ENCODE measurements at places on chromosomes 4 and X.

DNA sequence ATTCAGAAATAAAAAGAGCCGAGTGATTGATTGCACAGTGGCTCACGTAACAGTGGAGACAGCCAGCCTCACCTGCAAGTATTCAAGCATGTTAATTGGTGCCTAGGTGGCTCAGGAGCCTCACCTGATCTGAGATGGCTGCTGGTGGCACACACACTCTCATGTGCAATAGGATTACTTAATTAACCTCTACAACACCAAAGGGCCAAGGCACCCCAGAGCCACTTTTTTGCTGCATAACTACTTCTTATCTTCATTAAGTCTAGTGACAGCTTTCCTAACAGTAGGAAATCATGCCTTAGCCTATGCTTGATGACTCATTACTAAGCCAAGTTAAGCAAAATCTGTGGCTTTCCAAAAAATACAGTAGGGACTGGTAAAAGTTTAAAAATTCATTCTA is 117.3 kb upstream of the NOCT start:
- no peak for DNase-seq

DNA sequence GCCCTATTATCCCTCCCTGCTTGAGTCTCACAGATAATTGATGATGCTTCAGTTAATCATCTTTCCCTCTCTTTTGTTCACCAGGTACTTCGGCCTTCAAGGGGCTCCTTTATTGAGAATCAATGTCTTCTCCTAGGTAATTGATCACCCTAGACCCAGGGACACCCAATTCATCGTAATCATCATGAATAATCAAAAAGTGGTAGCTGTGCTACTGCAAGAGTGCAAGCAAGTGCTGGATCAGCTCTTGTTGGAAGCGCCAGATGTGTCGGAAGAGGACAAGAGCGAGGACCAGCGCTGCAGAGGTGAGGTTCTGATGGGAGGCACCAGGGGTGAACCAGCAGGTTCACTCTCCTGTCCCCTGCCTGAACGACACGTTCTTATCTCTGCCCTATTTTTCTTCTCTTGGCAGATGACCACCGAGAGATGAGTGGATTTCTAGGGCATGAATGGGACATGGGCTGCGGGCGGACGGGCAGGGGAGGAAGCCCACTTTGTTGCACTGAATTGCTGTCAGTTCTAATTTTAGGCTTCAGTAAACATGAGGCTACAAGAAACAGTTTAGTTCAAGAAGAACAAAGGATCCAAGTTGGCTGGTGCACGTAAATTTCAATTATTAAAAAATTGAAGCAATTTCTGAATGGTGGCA is 80.5 kb downstream of the ALPK1 start:
- no peak for DNase-seq

DNA sequence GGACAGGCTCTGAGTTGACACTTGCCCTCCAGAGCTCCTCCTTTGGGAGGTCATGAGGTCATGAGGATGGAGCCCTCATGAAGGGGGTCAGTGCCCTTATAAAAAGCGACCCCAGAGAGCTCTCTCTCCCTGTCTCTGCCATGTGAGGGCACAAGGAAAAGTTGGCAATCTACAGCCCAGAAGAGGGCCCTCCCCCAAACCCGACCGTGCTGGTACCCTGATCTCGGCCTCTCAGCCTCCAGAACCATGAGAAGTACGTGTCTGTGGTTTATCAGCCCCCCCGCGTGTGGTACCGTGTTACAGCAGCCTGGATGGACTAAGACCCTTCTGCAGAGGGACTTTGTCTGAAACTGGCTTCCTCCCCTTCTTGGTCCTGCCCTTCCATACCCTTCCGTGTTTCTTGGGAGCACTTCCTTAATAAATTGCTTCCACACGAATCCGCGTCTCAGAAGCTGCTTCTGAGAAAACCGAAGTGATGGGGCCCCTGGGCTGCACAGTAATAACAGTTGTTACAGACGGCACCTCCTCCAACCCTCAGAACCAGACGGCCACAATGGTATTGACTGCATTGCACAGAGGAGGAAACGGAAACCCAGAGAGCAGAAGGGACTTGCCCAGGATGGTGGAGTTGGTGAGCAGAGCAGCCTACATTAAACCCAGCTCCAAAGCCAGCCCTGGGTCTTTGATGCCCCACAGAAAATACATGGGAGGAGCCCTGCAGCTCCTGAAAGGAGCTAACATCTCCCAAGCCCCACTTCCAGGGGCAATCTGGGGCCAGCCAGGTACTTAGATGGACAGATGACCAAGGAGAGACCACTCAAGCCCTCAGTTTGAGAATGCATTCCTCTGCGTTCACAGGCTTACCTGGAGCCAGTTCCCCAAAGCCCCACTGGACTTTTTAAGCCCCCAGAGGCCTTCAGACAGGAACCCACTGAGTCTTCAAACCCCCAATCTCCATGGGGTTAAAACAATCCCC is 242.7 kb downstream of the BCOR start:
- peak; percentile 76 for DNase-seq

DNA sequence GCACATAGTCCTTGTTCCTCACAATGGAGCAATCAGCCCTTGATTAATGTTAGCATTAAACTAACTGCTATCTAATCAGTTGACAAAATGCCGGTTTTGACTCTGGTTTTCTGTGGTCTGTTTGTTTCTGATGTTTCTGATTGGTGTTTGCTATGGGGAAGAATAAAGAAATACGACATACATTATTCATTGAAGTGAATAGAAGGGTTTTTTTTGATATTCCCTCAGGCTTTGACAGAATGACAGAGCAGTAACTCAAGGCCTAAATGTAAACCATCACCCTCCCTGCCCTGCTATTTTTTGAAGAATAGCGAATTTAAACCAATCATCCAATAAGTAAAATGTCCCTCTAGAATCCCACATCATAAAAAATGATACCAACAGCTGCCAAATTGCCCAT is 65.5 kb upstream of the HS3ST1 start:
- DNase-seq = no peak

DNA sequence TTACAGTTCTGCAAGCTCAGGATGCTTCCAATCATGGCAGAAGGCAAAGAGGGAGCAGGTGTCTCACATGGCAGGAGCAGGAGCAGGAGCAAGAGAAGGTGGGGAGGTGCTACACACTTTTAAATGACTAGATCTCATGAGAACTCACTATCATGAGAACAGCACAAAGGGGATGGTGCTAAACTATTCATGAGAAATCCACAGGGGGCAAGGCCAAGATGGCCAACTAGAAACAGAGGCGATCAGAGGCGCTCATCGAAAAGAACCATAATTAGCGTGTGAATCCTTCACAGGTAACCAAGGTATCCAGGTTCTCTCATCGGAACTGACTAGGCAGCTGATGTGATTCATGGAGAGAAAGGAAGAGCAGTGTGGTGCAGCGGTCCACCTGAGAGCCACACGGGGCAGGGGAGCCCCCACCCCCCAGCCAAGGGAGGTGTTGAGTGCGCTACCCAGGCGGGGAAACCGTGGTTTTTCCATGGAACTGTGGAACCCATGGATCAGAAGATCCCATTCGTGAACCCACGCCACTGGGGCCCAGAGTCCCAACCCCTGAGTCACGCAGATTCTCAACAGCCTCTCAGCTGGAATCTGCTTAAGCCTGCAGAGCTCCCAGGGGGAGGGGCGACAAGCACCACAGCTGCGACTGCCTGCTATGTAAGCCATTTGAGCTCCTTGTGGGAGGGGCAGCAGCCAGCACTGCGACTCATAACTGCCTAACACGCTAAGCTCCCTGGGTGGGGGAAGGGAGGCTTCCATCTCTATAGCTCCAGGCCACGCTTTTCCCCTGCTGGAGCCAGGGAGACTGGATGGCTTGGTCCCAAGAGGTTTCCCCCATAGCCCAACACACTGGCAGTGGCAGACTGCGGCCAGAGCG is 46.7 kb downstream of the FGF16 start:
- no peak for DNase-seq

DNA sequence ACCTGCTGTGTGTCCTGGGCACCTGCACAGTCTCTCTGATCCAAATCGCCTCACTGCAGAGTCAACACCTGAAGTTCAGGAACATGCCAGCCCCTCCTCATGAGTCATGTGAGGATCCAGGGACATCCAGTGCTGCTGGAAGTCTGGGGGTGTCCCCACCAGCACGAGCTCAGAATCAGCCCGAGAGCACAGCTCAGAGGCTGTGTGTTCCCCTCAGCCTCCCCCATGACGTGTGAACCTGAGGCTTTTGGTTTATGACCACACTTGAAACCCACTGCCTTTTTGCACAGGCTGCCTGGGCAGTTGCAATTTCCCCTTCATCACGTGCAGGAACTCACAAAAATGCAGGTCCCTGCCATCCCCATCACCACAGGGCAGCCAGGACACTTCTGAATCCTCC is 47.1 kb downstream of the PPP2R2C start:
- no peak for DNase-seq

- DNase-seq = no peak
Observed at GRCh38 chr4:145719752-145720624, 40.0 kb downstream of the C4orf51 start.

GRCh38 chr4:106803083-106803482 is 233.0 kb downstream of the DKK2 start:
- no peak for DNase-seq

DNA sequence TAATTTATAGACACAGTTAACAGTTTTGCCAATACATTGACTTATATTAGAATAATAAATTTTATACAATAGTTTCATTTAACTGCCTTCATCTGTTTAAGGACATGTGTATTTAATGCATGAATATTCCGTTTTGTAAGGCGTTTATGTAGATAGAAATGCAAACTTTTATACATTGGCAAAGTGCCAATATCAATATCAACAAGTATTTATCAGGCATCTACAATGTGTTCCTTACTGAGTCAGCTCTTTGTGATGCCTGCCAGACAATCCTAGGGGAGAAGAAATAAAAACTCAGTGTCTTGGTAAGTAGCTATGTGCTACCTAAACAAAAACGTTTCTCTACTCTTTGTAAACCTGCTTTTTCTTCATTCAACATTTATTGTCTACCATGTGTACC is 1142.2 kb downstream of the C4orf33 start:
- DNase-seq = no peak

- no peak for DNase-seq
Observed at GRCh38 chr4:168632301-168632725, 135.5 kb downstream of the PALLD start.

- DNase-seq = no peak
Observed at GRCh38 chrX:147377728-147378127, 534.0 kb upstream of the FMR1 start.

- no peak for DNase-seq
Observed at GRCh38 chr4:82469791-82470345, 39.5 kb downstream of the ENOPH1 start.

DNA sequence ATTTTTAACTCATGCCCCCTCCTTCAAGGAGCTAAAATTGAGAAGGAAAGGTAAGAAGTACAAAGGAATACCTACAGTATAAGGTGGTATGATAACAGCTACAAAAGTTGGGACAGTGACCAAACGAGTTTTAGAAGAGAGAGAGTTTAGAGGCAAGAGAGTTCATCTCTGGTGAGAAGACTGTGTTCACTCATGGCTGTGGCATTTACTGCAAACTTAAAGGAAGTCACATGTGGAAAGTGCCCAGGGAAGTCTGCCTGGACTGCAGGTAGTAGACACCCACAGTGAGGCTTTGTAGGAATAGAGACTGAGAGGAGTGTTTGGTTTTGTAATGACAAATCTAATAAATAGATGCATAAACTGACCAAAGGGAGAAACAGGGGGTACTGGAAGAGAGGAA is 493.5 kb downstream of the IL15 start:
- no peak for DNase-seq

DNA sequence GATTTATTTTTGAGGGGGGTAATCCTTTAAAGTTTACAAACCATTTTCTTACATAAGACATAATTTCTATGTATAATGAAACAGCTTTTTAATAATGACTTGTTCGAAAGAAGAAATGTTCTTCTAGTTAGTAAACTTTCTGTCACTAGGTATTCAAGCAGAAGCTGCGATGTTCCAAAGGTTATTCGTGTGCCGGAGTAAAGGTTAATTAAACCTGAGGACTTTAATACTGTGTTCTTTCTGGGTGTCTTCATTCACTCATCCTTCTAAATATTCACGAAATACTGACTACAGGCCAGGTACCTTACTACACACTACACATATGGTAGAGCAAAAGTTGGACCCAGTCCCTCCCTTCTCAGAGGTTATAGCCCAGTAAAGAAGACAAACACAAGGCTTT is 96.7 kb downstream of the NR3C2 start:
- no peak for DNase-seq

DNA sequence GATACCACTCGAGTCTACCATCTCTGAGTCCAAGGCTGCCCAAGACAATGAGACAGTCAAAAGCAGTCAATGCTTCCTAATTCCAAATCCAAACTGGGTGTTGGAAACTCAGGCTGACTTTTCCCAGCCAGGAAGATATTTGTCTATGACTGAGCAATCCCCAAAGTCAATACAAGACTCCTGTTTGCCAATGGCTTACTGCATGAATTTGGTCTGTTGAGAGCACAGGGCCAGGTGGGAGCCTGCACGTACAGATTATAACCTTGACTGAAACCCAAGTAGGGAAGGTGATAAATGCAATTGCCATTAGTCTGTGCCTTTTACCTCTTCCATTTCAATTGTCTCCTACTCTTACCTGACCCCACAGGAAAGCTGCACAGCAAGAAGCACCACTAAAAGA is 72.6 kb upstream of the PPARGC1A start:
- DNase-seq = no peak

GRCh38 chr4:72896515-72896914 is 173.0 kb downstream of the COX18 start:
- DNase-seq = no peak

GRCh38 chr4:133130171-133130570 is 18.9 kb upstream of the PCDH10 start:
- no peak for DNase-seq

- no peak for DNase-seq
Observed at GRCh38 chr4:157185363-157185762, 35.2 kb upstream of the GRIA2 start.

DNA sequence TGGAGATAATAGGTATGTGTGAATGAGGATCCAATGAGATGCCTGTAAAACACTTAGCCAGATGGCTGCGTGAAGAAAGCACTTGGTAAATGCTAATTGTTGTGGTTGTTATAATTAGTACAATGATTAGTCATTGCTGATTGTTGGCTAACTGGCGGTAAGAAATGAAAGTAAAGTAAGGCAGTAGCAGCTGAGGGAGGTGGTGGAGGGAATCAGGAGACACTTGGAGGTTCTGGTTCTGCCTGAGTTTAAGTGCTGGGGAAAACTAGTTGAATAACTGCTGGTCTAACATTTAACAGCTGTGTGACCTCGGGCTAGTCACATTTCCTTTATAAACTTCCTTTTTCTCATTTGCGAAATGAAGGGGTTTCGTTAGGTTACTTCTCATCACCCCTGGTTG is 30.9 kb downstream of the CD38 start:
- peak; percentile 45 for DNase-seq

- no peak for DNase-seq
Observed at GRCh38 chr4:24010994-24011393, 121.1 kb upstream of the PPARGC1A start.

DNA sequence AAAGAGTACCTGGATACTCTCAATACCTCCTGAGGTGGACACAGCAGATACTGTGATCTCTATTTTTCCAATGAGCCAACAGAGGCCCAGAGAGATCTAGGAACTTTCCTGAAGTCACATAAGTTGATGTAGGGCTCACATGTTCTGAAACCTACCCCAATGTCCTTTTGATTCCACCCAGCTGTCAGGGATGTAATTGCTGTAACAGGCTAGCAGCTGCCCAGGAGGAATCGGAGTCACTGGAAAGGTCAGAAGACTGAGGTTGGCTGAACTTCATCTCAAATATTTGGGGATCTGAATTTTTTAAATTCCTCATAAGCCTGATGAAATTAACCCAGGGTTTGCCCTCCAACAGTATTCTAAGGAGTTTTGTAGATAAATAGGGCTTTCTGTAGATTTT is 52.5 kb upstream of the PROM1 start:
- DNase-seq = no peak

GRCh38 chr4:33998291-33998690 is 2246.0 kb downstream of the ARAP2 start:
- DNase-seq = no peak
